ENCODE measurements at places on chromosomes 4 and X.

DNA sequence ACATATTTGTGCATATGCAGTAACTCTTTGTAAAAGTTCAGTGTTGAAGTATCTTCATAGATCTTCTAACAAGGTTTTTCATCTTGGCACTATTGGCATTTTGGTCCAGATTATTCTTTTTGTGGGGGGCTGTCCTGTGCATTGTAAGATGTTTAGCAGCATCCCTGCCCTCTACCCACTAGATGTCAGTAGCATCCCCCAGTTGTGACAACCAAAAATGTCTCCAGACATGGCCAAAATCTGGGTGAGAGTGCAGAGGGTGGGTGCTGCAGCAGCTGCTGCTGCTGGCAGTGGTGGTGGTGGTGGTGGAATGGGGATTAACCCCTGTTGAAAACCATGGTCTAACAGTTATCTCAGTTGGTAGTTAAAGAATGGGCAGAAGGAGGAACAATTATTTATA lies 370.0 kb downstream of the GPAT3 start:
- no peak overlapping the region for H3K27ac ChIP-seq
- H3K36me3 ChIP-seq: no peaks in the 10 kb centered on the region
- H3K4me1 ChIP-seq: no peaks in the 10 kb centered on the region
- no peak overlapping the region for H3K4me3 ChIP-seq
- no peaks in the 10 kb centered on the region for H3K27me3 ChIP-seq

- no peaks in the 10 kb centered on the region for H3K27me3 ChIP-seq
- H3K4me1 ChIP-seq: no peaks in the 10 kb centered on the region
- no peak for DNase-seq
- no peak overlapping the region for H3K27ac ChIP-seq
- H3K4me3 ChIP-seq: no peak overlapping the region
- no peaks in the 10 kb centered on the region for H3K36me3 ChIP-seq
Measured at GRCh38 chrX:44435047-44435446, 91.6 kb upstream of the EFHC2 start.

DNA sequence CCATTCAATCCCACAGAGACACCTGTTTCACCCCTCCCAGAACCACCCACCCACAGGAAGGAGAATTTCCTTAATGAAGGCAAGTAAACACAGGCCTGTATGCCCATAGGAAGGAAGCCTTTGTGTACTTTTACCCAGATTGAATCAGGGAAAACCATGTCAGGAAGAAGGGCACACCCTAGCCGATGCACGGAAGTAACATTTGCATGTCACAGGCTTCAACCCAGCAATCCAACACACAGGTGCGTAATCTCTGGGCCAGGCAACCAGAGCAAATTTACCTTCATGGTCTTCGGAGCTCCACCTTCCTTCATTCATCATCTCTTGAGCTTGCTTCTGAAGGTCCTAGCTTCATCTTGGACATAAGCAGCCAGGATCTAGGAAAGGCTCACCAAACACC lies 206.3 kb downstream of the SHROOM3 start:
- H3K4me1 ChIP-seq: no peaks in the 10 kb centered on the region
- no peaks in the 10 kb centered on the region for H3K27me3 ChIP-seq
- no peak overlapping the region for H3K4me3 ChIP-seq
- no peak overlapping the region for H3K27ac ChIP-seq
- no peaks in the 10 kb centered on the region for H3K36me3 ChIP-seq

DNA sequence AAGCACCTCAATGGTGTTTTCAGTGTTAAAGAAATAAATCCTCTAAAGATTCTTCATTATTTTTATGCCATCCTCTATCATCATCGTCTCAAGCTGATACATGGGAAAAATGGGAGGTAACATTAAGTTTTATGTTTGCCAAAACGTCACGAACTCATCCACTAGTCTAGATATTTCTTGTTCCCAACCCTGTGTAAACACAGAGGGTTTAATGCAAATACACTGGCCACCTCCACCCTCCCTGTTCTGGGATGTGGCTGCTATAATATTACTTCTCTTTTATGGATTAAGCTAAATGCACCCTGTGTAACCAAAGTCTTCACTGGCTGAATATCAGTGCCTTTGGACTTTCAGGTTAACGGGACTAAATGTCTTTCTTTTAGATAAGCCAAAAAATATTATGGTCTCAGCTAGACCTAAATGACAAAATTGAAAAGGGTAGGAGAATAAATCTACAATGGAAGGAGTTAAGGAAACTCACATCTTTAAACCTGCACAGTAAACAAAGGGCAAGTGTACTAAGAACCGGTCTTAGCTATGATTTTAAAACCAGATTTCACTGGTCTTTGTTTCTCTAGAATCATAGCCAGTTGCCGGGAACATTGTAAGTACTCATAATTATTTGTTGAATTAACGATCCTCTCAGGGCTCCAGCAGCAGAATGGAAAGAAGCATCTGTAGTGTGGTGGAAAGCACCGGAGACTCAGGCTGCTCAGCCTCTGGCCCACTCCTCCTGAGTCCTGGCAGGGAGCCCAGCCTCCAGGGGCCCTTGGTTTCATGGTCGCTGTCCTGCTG lies 103.5 kb upstream of the NOCT start:
- no peaks in the 10 kb centered on the region for H3K4me1 ChIP-seq
- H3K36me3 ChIP-seq: no peaks in the 10 kb centered on the region
- no peaks in the 10 kb centered on the region for H3K27me3 ChIP-seq

- H3K4me3 ChIP-seq: no peak overlapping the region
- no peaks in the 10 kb centered on the region for H3K36me3 ChIP-seq
- no peak for DNase-seq
Measured at GRCh38 chrX:120120223-120120622, 4.5 kb upstream of the RHOXF1 start.

DNA sequence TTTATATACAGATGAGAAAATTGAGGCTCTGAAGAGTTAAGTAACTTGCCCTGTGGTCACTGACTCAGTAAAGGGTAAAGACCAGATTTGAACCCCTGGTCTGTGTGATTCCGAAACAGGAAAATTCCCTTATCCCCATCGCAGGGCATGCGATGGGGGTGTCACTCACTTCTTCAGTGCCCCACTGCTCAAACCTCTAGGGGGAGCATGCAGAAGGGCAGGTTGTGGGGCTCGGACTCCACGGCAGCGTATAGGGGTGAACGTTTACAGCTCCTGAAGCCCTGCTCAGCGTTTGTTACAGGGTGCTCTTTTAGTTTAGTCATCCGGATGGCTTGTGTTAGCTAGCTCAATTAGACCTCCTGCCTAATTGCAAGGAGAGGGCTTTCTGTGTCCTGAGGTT lies 3.7 kb upstream of the EXOC1 start:
- peaks cover 9% of the 10 kb centered on the region for H3K4me1 ChIP-seq
- no peak overlapping the region for H3K27ac ChIP-seq
- DNase-seq: no peak
- no peaks in the 10 kb centered on the region for H3K36me3 ChIP-seq

GRCh38 chr4:75180790-75181776 lies 248.2 kb downstream of the PARM1 start:
- no peaks in the 10 kb centered on the region for H3K27me3 ChIP-seq
- H3K4me1 ChIP-seq: no peaks in the 10 kb centered on the region
- no peak overlapping the region for H3K4me3 ChIP-seq
- H3K36me3 ChIP-seq: no peaks in the 10 kb centered on the region
- H3K27ac ChIP-seq: no peak overlapping the region
